ENCODE measurements at places on chromosomes 4 and X.

DNA sequence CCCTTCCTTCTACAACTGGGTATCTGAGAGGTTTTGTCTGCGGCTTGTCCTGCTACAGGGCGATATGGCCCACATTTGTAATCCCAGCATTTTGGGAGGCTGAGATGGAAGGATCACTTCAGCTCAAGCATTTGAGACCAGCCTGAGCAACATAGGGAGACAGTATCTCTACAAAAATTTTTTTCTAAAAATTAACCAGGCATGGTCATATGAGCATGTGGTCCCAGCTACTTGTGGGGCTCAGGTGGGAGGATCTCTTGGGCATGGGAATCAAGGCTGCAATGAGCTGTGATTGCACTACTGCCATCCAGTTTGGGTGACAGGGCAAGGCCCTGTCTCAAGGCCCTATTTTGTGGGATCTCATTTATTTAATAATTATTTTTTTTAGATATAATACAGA, 420.6 kb upstream of the PABPC4L start:
- no peak for DNase-seq

- no peak for DNase-seq
Observed at GRCh38 chr4:183008492-183008891, 90.6 kb upstream of the WWC2 start.

DNA sequence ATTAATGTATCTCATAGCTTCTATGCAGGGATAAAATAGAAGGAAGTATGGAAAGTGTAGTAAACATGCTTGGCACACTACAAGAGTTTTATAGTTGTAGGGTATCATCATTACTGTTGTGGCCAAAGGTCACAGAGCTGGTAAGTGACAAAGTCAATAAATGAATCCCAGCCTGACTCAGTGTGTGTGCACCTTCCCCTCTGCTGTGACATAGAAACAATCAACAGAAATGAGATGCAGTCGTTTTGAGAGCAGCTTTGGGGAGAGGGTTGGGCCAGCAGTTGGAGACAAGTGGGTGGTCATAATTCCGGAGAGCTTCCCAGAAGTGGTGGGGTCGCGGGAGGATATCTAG, 82.4 kb upstream of the RBPJ start:
- DNase-seq, result peak; percentile 54

- no peak for DNase-seq
Observed at GRCh38 chr4:77141964-77142645, 14.9 kb upstream of the CCNG2 start.

- DNase-seq, result peak; percentile 27
Observed at GRCh38 chrX:130834149-130834548, 68.9 kb downstream of the ENOX2 start.

- DNase-seq, result no peak
Observed at GRCh38 chr4:146477054-146477453, 44.7 kb downstream of the SLC10A7 start.

GRCh38 chr4:146340798-146341197, 126.5 kb downstream of the REELD1 start:
- peak; percentile 31 for DNase-seq

- DNase-seq, result no peak
Observed at GRCh38 chrX:154028502-154029184, 8.9 kb upstream of the IRAK1 start.

DNA sequence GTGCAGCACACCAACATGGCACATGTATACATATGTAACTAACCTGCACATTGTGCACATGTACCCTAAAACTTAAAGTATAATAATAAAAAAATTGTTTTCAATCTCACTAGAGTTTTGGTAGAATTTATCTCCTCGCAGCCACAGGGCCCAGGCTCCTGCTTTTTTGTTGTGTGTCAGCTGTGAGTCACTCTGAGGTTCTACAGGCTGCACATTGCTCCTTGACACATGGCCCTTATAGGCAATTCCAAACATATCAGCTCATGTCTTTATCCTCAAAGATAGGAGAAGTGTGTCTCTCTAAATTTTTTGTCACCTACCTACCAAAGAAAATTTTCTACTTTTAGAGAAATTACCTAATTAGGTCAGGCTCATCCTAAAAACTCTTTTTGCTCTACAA, 252.1 kb upstream of the ADGRL3 start:
- no peak for DNase-seq

- DNase-seq, result no peak
Observed at GRCh38 chr4:7403001-7403400, 31.7 kb downstream of the PSAPL1 start.

GRCh38 chr4:14744346-14744745, 257.9 kb upstream of the CPEB2 start:
- no peak for DNase-seq

- no peak for DNase-seq
Observed at GRCh38 chr4:127212701-127213100, 420.1 kb upstream of the INTU start.

- no peak for DNase-seq
Observed at GRCh38 chr4:168731706-168732414, 235.0 kb downstream of the PALLD start.

GRCh38 chrX:135530097-135530496, 9.6 kb downstream of the INTS6L start:
- no peak for DNase-seq

DNA sequence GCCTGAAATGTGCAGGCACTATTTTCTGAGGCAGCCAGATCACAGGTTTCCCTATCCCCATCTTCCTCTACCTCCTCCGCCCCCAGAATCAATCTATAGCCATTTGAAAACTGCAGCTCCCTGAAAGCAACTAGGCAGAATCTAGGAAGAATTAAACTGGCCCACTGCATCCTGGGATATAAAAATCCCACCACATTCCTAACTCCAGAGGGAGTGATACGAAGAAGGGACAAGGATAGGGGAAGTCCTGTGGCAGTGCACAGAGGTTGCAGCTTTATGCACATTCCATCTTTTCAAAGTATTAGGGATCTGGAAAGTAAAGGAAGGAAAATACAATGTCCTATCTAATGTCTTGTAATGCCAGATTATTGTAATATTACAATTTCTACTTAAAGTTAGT, 18.3 kb upstream of the HERC3 start:
- DNase-seq, result no peak

GRCh38 chrX:101385026-101385684, 836 bp downstream of the BTK start:
- no peak for DNase-seq

GRCh38 chr4:5770051-5770450, 59.0 kb downstream of the EVC start:
- DNase-seq, result no peak

GRCh38 chrX:142999199-142999701, 26.5 kb upstream of the SPANXN4 start:
- DNase-seq, result no peak

GRCh38 chr4:18197467-18197866, 175.9 kb upstream of the LCORL start:
- no peak for DNase-seq

DNA sequence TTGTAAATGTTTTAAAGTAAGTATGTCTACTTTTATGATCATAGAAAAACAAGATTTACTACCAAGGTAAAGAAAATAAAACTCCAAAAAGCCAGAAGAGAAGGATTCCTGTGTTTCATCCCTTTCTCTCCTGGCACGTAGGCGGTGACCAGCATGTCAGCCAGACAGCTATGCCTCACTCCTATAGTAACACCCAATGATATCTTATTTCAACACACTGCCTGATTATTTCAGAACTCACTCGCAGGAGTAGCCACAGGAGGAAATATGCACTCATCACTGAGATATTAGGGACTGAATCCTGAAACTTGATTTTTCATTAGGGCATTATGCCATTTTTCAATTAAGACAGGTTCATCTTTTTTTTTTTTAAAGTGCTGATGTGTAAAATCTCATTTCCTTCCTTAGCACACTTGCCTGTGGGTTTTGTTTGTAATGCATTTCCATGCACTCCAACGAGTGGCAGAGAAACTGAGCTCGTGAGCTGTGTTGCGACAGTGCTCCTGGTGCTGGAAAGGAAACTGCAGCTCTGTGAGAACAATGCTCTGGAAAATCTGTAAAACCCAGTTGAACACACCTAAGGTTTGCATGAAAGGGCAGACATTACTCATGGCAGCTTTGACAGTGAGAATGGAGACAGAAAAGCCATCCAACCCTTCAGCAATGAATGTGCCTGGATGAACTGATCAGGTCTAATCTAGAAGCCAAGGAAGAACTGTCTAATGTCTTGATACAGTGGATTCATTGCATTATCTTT, 18.2 kb downstream of the RAI2 start:
- DNase-seq, result no peak

- no peak for DNase-seq
Observed at GRCh38 chr4:123830930-123831329, 434.3 kb downstream of the SPRY1 start.

- no peak for DNase-seq
Observed at GRCh38 chrX:131544218-131544617, 344 bp downstream of the OR13H1 start.

GRCh38 chr4:29459926-29460325, 1260.2 kb upstream of the PCDH7 start:
- DNase-seq, result no peak

- no peak for DNase-seq
Observed at GRCh38 chr4:155854582-155855226, 11.4 kb downstream of the ASIC5 start.

GRCh38 chrX:70231666-70232065, 2.8 kb upstream of the AWAT1 start:
- DNase-seq, result no peak

DNA sequence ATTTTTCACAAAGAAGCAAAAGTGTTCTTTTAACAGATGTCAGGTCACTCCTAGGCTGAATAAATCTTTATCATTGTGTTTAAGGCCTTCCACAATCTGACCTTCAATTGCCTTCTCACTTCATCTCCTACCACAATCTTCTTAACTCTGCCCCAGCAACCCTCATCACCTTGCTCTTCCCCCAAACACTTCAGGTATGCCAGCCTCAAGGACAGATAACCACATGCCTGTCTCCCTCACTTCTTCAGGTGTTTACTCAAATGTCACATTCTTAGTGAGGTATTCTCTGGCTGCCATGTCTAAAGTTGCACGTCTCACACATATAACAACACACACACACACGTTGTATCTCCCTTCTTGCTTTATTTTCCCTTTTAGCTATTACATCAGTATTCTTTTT, 146.5 kb downstream of the ANKRD50 start:
- DNase-seq, result no peak

GRCh38 chr4:122086338-122087065, 65.6 kb upstream of the BLTP1 start:
- DNase-seq, result no peak

GRCh38 chr4:140693562-140693961, 62.6 kb downstream of the TBC1D9 start:
- DNase-seq, result no peak

GRCh38 chr4:76233967-76234678, 17.4 kb upstream of the FAM47E start:
- DNase-seq, result no peak

DNA sequence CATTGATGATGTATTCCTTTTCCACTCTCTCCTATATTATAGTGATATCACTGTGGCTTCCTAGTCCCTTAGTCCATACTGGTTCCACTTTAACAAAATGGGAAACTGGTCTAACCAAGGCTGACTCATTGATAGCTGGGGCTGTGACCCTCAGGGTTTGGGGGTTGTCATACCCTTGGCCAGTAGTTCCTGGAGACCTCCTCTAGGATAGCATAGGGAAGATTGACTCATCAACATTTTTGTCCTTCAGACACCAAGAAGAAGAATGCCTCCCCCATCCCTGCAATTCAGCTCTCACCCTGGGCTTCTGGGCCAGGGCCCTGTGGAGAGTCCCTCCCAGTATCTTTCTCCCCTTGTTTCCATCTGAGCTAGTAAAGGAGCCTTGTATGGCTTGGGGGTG, 68.8 kb upstream of the PRPS1 start:
- DNase-seq, result no peak

DNA sequence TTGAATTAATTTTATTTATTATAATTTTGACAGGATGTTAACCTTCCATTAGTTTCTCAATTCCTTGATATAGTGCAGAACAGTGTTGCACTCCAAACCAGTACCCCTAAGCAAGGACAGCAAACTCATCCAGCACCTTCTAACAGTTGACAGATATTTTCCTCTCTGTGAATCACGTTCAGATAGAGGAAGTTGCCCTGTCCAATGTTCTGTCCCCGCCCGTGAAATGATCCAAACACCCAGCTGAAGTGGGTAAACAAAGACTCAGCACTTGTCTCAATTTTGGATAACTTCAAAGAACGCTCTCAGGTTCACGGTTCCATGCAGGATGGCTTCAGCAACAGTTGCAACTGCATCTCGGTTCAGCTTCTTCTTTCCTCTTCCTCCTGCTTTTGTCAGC, 1240.0 kb upstream of the ADGRL3 start:
- no peak for DNase-seq

DNA sequence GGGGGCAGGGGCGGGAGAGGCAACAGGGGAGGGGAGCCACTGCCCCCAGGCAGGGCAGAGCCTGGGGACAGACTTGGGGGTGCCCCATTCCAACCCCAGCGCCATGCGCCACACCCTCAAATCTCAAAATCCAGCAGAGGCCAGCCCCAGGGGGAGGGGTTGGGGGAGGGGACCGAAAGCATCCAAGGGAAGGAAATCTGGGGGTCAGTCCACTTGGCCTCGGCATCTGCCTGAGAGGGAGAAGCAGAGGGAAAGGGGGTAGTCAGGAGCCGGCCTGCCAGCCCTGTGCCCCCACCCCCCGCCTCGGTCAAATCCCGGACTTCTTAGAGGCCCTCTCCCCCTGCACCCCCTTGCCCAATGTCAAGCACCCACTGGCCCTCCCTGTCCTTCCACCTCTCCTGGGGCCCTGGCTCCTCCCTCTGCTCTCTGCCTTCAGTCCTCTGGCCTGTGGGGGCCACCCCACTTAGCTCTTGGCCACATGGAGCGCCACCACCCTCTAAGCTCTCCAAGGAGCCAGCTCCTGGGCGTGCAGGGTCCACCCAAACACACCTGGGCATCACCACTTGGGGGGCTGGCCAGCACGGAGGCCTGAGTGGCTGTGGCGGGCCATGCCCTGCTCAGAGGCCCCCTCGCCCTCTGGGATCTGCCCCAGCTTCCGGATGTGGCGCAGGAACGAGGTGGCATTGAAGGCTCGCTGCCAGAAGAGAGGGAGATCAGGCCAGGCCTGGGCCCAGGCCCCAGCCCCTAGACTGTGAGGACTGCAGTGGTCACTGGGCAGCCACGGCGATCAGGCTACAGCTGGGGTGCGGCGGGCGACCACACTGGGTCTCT, 3.5 kb downstream of the PNCK start:
- no peak for DNase-seq

GRCh38 chr4:53591372-53591892, at the start of gene LNX1:
TSS of gene LNX1 (minus strand) at chr4:53591486. CDS start at chr4:53574002, 17,484 bp downstream.
- DNase-seq, result peak; percentile 97

All from NCI-H526 (cell line).